MCF 10A (cell line): ENCODE measurements at places on chromosomes 16 and 17. TPM values are rescaled to one million over a fixed set of nuclear protein-coding genes. Genes with fewer than 3 reads are reported as not detected.

The CARHSP1 gene
- total RNA-seq, result 23.9 and 27.8 TPM in 2 replicates

- peaks cover 30% of the 10 kb centered on the region for H3K4me1 ChIP-seq
- peak; percentile 92 for DNase-seq
- H3K36me3 ChIP-seq, result no peaks in the 10 kb centered on the region
These were observed at the start of gene C1QL1 for GRCh38 chr17:44968225-44969143. TSS of gene C1QL1 (minus strand) at chr17:44968303. CDS start at chr17:44968048, 255 bp downstream.

DNA sequence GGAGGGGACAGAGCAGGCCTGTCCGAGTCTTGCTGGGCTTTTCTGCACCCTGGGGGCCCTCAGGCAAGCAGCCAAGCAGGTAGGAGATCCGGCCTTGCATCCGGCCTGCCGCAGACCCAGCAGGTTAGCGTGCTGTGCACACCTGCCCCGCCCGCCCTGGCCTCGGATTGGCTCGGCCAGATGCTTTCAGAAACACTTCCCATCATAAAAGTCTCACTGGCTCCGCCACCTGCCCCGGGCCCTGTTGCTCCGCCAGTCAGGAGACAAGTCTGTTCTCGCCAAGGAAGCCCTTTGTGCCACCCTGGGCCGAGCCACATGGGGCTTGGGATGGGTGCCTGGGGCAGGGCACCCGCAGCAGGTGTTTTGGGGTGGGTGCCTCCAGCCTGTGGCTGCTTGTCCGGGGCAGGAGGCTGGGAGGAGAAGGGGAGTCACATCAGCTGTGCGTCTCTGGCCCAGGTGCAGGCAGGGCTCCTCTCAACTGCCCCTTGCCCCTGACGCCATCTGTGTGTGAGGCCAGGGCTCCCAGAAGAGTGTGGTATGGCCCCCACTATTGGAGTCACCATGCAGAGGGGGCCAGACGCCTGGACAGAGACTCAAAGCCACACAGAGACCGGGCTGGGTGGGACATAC is 228.2 kb upstream of the GSE1 start:
- no peak overlapping the region for H3K27ac ChIP-seq
- H3K4me3 ChIP-seq, result peak overlapping the region; percentile 21
- no peaks in the 10 kb centered on the region for H3K36me3 ChIP-seq
- no peaks in the 10 kb centered on the region for H3K27me3 ChIP-seq
- peaks cover 19% of the 10 kb centered on the region for H3K4me1 ChIP-seq

GRCh38 chr17:35069311-35069710 is 5.8 kb upstream of the RFFL start:
- H3K4me1 ChIP-seq, result peaks cover 12% of the 10 kb centered on the region
- no peak overlapping the region for H3K4me3 ChIP-seq
- no peak overlapping the region for H3K27ac ChIP-seq
- no peaks in the 10 kb centered on the region for H3K27me3 ChIP-seq
- H3K36me3 ChIP-seq, result peaks cover 6% of the 10 kb centered on the region
- no peak for DNase-seq

The KRTAP4-3 gene
- total RNA-seq, result not detected in 2 replicates

The OTOP3 gene
- not detected in 2 replicates for total RNA-seq

GRCh38 chr16:53849994-53850393 is 146.0 kb downstream of the FTO start:
- H3K4me3 ChIP-seq, result no peak overlapping the region
- peaks cover 5% of the 10 kb centered on the region for H3K4me1 ChIP-seq
- no peak overlapping the region for H3K27ac ChIP-seq
- DNase-seq, result no peak
- H3K27me3 ChIP-seq, result no peaks in the 10 kb centered on the region

- no peak overlapping the region for H3K4me3 ChIP-seq
- DNase-seq, result no peak
- H3K4me1 ChIP-seq, result peaks cover 11% of the 10 kb centered on the region
These were observed 33.9 kb downstream of the FZD2 start for GRCh38 chr17:44591206-44591605.

The ASPHD1 gene
- total RNA-seq, result 4.8 and 5.7 TPM in 2 replicates

The DNAH2 gene
- total RNA-seq, result 0.05 and 0.12 TPM in 2 replicates

The TEX19 gene
- not detected in 2 replicates for total RNA-seq
